ENCODE measurements at places on chromosomes 16 and 17.
A peak's percentile ranks its signal among the peaks of the same experiment; 100 is the strongest.

GRCh38 chr17:67655478-67656148 is 62.1 kb upstream of the NOL11 start:
- no peak overlapping the region for H3K27ac ChIP-seq
- no peak for DNase-seq
- no peaks in the 10 kb centered on the region for H3K4me1 ChIP-seq
- H3K27me3 ChIP-seq, result peaks cover 2% of the 10 kb centered on the region

DNA sequence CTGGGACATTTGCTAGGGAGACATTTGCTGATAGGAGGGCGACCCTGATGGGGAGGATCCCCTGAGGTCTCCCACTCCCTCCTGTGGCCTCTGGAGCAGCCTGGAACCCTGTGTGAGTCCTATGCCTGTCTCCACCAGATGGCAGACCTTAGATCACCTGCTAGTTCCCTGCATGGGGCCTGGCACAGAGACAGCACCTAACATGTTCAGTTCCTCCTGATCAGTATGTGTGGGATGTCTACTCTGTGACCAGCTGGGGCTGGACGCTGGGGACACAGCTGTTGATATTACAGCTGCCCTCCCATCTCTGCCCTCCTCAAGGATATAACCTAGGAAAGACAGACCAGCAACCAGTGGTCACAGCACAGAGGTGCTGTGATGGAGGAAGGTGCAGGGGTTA is 1.1 kb upstream of the ADCY7 start:
- H3K4me3 ChIP-seq, result peak overlapping the region; percentile 16
- peaks cover 42% of the 10 kb centered on the region for H3K4me1 ChIP-seq
- DNase-seq, result peak; percentile 13
- H3K27me3 ChIP-seq, result peaks cover 5% of the 10 kb centered on the region

- no peaks in the 10 kb centered on the region for H3K36me3 ChIP-seq
- no peak overlapping the region for H3K27ac ChIP-seq
- no peaks in the 10 kb centered on the region for H3K27me3 ChIP-seq
- H3K4me3 ChIP-seq, result no peak overlapping the region
- no peaks in the 10 kb centered on the region for H3K4me1 ChIP-seq
These were observed 186.6 kb downstream of the SALL1 start for GRCh38 chr16:50964491-50964890.

DNA sequence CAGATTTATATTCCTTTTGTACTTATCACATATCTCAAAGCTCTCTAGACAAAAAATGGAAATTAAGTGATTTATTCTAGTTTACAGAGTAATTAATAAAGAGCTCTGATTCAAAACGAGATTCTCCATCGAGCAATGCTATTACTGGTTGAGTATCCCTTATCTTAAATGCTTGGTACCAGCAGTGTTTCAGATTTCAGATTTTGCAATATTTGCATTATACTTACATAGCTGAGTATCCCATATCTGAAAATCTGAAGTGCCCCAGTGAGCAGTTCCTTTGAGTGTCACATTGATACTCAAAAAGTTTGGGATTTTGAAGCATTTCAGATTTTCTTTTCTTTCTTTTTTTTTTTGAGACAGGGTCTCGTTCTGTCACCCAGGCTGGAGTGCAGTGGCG is 57.4 kb upstream of the STAC2 start:
- H3K4me3 ChIP-seq, result no peak overlapping the region
- H3K27me3 ChIP-seq, result peaks cover under 1% of the 10 kb centered on the region

DNA sequence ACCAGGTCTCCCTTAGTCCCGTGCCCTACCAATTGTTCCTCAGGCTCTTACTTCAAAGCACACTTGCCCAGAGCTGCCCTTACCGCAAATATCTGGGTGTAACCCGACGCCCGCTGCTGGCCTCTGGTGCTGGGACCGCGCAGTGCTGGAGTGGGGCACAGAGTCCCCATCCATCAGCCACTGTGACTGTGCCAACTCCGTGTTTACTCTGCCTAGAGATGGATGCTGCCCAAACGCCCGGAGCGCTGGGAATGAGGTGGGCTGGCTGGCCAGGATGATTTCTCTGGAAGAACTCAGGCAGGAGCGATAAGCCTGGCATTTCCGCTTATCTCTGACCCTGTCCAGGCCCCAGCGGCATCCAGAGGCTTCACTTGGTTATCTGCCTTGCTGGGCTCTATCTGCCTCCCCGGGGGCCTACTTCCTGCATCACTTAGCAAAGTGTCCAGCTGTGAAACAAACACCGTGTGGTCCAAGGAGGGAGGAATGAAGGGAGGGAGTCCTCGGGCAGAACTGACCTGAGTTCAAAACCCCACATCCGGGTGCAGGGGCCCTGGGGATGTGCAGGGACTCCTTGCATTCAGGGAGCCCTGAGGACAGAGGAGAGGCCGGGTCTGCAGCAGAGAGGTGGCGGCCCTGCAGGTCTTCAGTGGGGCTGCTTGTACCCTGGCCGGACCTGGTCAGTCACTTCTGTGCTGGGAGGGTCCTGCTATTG is 9.4 kb upstream of the MYLK3 start:
- H3K27me3 ChIP-seq, result peaks cover 50% of the 10 kb centered on the region
- H3K4me3 ChIP-seq, result no peak overlapping the region
- no peaks in the 10 kb centered on the region for H3K36me3 ChIP-seq
- no peak overlapping the region for H3K27ac ChIP-seq
- peaks cover 12% of the 10 kb centered on the region for H3K4me1 ChIP-seq

GRCh38 chr17:42704837-42705494 is 22.6 kb downstream of the CNTNAP1 start:
- no peak for DNase-seq
- peaks cover 17% of the 10 kb centered on the region for H3K36me3 ChIP-seq
- peaks cover under 1% of the 10 kb centered on the region for H3K4me1 ChIP-seq
- H3K27me3 ChIP-seq, result peaks cover 2% of the 10 kb centered on the region
- H3K27ac ChIP-seq, result no peak overlapping the region

DNA sequence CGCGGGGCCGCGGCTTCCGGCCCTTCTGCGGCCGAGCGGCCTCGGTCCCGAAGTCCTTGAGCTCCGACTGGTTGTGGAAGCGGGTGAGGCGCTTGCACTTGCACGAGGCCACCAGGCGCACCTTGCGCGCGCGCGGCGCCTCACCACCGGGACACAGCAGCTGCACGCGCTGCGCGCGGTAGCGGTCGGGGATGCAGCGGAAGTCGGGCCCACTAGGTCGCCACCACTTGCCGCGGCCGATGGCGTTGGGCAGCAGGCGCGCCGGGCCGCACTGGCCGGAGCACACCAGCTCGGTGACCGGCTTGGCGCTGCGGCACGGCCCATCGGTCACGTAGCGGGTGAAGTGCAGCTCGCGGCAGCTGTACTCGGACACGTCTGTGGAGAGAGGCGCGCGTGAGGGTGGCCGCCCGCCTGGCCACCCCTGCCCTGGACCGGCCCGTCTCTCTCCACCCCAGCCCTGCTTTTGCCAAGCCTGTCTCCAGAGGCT is 3.2 kb downstream of the SOST start:
- peaks cover 33% of the 10 kb centered on the region for H3K27me3 ChIP-seq
- H3K4me1 ChIP-seq, result peaks cover 22% of the 10 kb centered on the region
- no peak overlapping the region for H3K27ac ChIP-seq
- no peaks in the 10 kb centered on the region for H3K36me3 ChIP-seq
- DNase-seq, result no peak

DNA sequence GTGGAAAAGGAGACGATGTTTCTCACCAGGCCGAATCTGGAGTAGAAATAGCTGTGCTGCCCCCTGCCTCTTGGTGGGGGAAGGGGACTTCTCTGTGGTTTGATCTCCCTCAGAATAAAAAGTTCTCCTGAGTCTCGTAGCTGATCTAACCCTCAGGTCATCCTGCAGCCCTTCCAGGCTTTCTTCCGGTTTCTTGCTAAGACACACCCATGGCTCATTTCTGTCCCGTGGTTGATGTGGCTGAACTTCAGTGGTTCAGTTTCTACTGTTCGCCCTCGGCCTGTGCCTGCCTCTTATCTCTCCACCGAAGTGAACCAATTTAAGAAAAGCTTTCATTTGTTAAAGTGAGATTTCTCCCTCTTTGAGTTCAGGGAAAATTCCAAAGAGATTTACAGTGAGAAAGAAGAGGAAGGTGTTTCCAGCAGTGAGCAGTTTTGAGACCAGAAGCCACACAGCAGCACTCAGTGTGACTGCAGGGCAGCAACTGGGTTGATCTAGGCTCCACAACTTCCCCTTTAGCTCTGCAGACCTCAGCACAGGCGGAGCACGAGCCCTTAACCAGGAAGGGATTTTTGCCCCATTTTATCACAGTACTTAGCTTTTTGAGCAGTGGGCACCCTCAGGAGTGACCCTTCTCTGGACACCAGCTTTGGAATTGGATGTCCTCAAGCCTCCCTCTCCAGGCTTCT is 34.9 kb upstream of the CACNG5 start:
- H3K36me3 ChIP-seq, result peaks cover 46% of the 10 kb centered on the region
- peaks cover 2% of the 10 kb centered on the region for H3K27me3 ChIP-seq
- H3K4me1 ChIP-seq, result 0 out of 2 replicates have a peak, but pooled peaks cover 5% of the 10 kb centered on the region
- H3K4me3 ChIP-seq, result no peak overlapping the region

GRCh38 chr16:74950511-74950910 is 34.4 kb downstream of the WDR59 start:
- no peak for DNase-seq
- H3K27ac ChIP-seq, result no peak overlapping the region
- peaks cover 1% of the 10 kb centered on the region for H3K27me3 ChIP-seq
- H3K36me3 ChIP-seq, result peaks cover 28% of the 10 kb centered on the region
- H3K4me3 ChIP-seq, result no peak overlapping the region

DNA sequence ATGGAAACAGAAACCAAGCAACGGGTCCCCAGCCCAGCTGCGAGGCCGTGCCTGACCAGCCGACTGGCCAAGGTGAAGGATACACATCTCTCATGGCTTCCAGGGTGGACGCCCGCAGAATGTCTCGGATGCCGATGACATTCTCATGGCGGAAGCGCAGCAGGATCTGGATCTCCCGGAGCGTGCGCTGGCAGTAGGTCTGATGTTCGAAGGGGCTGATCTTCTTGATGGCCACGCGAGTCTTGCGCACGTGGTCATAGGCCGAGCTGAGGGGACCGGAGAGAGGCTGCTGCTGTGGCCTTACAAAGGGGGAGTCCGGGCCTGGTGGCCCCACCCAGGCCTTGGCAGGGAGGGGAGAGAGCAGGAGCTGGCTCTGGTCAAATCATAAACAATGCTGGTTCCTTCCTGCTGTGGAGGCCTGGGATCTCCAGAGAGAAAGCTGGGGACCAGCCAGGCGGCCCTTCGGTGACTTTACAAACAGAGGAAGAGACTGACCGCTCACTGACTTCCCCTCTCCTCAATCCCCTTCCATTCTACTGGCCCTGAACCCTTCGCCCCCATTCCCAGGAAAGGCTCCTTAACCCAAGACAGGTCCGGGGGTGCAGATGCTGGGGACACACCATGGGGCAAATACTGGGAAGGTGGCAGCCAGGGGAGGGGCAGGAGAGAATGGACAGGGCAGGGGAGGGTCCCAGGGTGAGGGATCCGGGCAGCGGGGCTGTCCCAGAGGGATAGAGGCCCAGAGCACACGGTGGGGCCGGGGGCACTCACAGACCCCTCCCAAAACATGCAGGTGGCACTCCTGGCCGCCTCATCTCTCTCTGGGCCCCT is 1.1 kb downstream of the MAPK3 start:
- no peak for DNase-seq
- 0 out of 2 replicates have a peak, but pooled peaks cover 5% of the 10 kb centered on the region for H3K36me3 ChIP-seq
- peak overlapping the region; percentile 77 for H3K27ac ChIP-seq
- H3K27me3 ChIP-seq, result no peaks in the 10 kb centered on the region

DNA sequence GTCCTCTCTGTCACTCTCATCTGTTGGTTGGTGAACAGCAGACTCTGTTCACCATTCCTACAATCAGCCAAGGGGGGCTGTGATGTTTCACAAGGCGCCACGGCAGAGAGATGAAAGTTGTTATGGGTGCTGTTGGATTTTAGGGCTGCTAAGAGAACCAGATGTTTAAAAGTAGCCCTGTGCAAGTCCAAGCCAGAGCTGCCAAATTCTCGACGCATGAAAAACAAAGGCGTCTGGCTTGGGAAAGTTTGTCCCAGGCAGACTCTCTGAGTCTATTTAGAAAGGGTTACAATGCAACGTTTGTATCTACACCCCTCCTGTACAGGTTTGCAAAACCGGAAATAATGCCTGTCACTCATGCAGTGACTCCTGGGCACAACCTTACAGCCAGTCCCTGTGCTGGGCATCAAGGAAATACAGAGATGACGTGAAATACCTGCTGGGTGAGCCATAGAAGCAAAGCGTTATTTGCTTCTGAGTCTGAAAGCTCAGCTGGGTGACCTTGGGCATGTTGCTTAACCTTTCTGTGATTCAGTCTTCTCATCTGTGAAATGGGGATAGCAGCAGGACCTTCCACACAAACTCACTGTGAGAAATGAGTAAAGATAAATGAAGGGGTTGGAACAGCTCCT is 74.8 kb downstream of the XYLT1 start:
- no peak overlapping the region for H3K4me3 ChIP-seq
- peaks cover 46% of the 10 kb centered on the region for H3K4me1 ChIP-seq
- no peak overlapping the region for H3K27ac ChIP-seq

GRCh38 chr17:64250233-64250835 is 12.7 kb downstream of the TEX2 start:
- H3K4me3 ChIP-seq, result no peak overlapping the region
- no peaks in the 10 kb centered on the region for H3K27me3 ChIP-seq
- H3K36me3 ChIP-seq, result no peaks in the 10 kb centered on the region
- H3K27ac ChIP-seq, result no peak overlapping the region
- no peak for DNase-seq

DNA sequence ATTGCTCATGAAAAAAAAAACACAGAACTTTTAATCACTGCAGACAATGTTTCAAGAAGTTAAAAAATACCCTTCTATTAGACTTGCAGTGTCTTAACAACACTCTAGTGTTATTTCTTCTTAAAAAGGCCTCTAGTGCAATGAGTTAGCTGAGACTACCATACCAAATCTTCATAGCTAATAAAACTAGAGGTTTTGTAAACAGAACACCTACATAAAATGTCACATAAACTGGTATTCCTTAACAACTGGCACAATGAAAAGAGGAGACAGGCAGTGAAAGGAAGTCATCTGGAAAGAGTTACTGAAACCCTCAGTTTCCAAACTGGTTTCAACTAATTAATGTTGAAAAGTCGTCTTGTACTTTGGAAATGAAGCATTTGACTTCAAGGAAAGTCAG is 394.2 kb upstream of the PMFBP1 start:
- DNase-seq, result no peak
- peaks cover 5% of the 10 kb centered on the region for H3K4me1 ChIP-seq
- H3K27me3 ChIP-seq, result no peaks in the 10 kb centered on the region
- H3K36me3 ChIP-seq, result no peaks in the 10 kb centered on the region

GRCh38 chr16:74586948-74587347 is 20.0 kb downstream of the GLG1 start:
- H3K27ac ChIP-seq, result no peak overlapping the region
- peaks cover 11% of the 10 kb centered on the region for H3K36me3 ChIP-seq
- peaks cover 21% of the 10 kb centered on the region for H3K4me1 ChIP-seq
- H3K4me3 ChIP-seq, result no peak overlapping the region
- H3K27me3 ChIP-seq, result no peaks in the 10 kb centered on the region
- no peak for DNase-seq
